ENCODE measurements at places on chromosomes 4 and X.

- no peak for DNase-seq
Observed at GRCh38 chrX:155009994-155010472, 12.5 kb downstream of the F8 start.

DNA sequence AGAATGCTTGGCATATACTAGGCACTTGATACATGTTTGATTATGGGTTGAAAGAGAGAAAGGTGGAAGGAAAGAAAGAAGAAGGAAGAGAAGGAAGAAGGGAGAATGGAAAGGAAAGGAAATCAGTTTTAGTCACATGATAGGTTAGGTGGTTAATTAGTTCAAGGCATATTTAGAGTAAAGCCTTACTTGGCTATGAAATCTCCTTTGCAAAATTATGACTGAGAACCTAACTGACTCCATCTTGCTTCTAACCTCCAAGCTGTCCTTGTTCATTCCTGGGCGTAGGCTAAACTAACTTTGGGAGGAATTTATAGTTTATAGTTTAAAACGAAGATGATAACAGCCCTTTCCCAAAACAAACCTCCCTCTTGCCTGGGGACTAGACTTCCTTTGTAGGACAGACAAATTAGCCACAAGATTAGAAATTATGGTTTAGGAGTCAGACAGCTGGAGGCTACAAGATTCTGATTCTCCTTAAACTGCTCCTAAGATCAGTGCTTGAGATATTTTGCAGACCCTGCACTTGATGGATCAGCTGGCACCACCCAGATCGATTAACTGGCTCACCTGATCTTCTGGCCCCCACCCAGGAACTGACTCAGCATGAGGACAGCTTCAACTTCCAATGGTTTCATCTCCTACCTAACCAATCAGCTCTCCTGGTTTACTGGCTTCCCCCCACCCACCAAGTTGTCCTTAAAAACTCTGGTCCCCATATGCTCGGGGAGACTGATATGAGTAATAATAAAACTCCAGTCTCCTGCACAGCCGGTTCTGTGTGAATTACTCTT lies 55.0 kb downstream of the TXK start:
- DNase-seq: no peak

- no peak for DNase-seq
Observed at GRCh38 chr4:142465526-142465925, 380.6 kb downstream of the INPP4B start.

GRCh38 chr4:128371876-128372275 lies 84.3 kb upstream of the PGRMC2 start:
- DNase-seq: no peak

DNA sequence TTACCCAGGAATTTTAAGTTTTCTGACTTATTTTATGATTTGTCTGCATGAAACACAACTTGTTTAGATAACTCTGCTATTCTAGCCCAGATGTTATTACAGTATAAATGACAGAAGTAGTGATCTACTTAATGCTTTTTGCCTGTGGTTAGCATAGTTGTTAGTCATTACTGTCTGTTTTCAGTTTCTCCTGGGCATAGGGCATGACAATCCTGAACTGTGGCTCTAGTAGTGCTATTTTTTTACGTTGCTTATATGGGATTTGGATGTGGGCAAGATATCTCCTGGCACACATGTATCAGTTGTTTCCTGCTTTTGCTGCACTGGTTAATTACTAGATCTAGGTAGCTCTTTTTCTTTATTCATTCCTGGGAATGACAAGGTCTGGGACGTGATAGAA lies 1005.8 kb downstream of the PCDH18 start:
- DNase-seq: no peak

- no peak for DNase-seq
Observed at GRCh38 chrX:13452283-13452682, 117.1 kb upstream of the EGFL6 start.

DNA sequence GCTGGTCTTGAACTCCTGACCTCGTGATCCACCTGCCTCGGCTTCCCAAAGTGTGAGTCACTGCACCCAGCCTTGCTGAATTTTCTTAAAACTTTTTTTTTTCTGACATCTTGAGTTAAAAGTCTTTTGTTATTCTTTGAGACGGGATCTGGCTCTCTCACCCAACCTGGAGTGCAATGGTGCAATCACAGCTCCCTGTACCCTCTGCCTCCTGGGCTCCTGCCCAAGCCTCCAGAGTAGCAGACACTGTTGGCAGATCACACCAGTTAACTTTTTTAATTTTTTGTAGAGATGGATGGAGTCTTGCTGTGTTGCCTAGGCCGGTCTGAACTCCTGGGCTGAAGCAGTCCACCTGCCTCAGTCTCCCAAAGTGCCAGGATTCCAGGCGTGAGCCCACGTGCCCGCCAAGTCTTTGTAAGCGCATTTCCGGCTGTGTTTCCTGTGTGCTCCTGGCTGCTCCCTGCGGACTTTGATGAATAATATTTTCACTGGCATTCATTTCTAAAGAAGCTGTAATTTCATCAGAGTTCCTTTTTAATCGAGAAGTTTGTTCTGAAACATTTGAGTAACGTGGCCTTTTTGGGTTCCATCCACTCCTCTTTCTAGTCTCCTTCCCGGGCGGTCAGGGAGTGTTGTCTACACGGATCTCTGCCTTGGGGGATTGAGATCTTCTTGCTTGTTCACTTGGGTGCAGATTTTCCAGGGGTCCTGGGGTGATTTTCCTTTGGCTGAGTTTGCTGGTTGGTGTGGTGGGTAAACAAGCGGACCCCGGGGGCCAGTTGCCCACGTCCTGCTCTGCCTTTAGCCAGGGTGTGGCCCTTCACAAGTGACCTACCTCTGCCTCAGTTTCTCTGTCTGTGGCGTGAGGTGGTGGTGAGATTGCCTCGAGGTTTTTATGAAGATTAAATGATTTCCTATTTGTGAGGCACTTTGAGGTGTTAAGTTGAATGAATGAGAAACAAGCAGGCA lies 44.4 kb downstream of the PCGF3 start:
- DNase-seq: no peak

DNA sequence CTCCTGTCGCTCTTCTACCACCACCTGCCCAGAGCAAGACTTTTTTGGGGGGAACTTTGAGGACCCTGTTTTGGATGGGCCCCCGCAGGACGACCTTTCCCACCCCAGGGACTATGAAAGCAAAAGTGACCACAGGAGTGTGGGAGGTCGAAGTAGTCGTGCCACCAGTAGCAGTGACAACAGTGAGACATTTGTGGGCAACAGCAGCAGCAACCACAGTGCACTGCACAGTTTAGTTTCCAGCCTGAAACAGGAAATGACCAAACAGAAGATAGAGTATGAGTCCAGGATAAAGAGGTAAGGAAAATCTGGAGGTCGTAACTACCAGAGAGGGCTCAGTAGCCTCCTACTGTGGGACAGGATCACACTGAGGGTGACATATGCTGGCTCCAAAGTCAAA lies 364.5 kb downstream of the MAPK10 start:
- DNase-seq: no peak

GRCh38 chr4:176791591-176792325 lies 964 bp downstream of the VEGFC start:
- DNase-seq: no peak

GRCh38 chr4:95867919-95868318 lies 28.0 kb downstream of the PDHA2 start:
- DNase-seq: no peak

GRCh38 chrX:24494647-24495075 lies 29.6 kb downstream of the PDK3 start:
- no peak for DNase-seq

GRCh38 chrX:55056820-55057674 lies 17.8 kb upstream of the PAGE2B start:
- no peak for DNase-seq

- no peak for DNase-seq
Observed at GRCh38 chr4:183257808-183258207, 62.3 kb downstream of the CLDN22 start.

DNA sequence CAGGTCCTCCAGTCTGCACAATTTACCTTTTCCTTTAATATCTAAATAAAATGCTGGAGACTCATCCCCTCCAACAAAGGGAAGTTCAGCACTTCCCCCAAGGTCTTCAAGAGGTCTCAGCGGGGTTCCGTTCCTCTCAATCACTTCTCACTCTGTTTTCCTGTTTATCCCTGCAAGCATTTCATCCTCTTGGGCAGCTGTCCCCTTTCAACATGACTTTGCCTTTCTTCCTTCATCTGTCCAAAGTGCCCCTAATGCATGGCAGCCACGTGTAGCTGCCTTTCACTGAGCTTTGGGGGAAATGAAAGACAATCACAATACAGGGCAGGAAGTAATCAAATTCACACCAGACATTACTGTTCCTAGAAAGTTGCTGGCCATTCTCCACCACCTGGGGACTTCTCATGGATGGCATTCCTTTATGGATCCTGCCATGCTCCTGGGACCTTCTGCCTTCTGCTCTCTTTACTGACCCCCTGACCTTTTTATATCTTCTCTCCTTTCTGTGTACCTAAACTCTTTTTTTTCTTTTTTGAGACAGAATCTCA lies 79.7 kb upstream of the USP9X start:
- DNase-seq: no peak

- no peak for DNase-seq
Observed at GRCh38 chr4:24769571-24769970, 25.8 kb upstream of the SOD3 start.

DNA sequence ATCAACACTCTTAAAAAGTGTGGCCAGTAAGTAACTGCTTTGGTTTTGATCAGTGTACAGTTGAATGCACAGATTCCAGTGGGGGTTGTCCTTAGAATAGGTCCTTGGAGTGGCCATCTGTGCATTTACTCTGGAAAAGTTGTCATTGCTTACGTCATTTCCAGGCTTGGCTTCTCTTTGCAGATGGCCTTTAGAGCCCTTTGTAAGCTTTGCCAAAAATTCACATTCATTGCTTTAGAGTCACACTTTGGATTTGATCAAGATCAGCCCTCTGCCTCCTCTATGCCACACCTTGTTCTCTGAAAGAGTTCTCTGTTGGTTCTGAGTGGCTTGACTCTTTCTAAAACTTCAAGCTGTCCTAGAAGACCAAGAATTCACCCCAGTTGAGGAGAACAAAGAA lies 83.9 kb downstream of the MAMLD1 start:
- DNase-seq: no peak

GRCh38 chr4:139337612-139338011 lies 35.3 kb upstream of the NDUFC1 start:
- DNase-seq: no peak

DNA sequence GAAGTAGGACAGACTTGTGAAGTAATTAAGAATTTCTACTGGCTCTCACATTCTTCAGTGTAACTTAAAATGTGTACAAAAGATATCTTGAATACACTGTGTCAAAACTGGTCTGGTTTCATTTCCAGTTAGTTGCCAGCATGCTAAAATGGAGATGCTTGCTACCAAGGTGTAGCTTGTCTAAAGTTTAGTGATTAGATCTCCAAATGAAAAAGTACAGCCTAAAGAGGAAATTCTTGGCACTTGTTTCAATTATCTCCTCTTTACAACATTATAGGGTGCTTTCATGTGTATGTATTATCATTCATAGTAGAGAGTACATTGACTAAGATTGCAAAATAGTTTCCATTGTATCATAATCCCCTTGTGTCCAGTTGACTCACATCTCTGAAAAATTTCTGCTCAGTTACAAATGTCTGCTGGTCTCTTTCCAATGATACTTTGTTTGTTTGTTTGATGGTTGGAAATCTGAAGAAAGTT lies 97.3 kb upstream of the SPRY1 start:
- DNase-seq: no peak

DNA sequence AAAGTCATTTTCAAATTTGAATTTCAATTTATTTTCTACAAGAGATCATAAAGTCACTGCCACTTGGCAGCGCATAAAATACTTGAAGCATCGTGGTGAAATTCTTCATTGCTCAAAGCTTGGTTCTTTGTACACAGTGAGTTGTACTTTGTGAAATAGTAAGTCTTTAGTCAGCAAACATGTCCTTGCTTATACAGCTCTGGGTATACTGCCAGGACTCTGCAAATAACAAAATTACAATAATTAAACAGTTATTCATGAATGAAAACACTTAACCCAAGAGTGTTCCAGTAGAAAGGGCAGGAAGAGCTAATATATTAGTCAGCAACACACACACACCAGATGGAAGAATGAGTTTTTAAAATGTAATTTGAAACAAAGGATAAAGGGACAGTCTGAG lies 1300.9 kb upstream of the DIAPH2 start:
- no peak for DNase-seq

DNA sequence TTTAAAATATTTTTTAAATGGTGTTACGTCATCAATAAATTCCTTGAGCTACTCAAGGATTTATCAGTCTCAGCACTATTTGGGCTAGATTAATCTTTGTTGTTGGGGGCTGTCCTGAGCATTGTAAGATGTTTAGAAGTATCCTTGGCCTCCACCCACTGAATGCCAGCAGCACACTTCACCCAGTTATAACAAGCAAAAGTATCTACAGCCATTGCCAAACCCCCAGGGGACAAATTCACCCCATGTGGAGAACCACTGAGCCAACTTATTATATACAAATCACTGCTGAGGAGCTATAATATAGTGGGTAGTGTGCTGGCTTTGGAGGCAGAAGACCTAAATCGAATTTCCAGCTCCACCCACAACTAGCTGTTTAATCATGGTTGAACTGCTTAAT lies 58.3 kb downstream of the ATP10D start:
- DNase-seq: no peak

DNA sequence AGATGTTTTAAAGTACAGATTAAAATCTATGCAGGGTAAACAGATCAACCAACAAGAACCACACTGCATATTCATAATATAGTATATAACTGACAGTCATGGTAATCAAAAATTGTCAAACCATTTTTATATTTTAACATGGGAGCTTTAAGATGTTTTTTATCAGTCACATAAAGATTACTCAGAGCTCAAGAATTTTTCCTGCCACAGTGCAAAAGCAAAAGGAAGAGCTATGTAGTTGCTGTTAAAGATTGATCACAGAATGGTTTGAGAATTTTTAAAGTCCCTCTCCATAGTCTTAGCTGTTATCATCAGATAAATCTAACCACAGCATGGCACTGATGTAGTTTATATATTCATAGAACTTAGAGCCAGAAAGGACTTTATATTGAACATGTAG lies 8.5 kb downstream of the RAB9B start:
- no peak for DNase-seq

- no peak for DNase-seq
Observed at GRCh38 chr4:65353098-65353497, 317.2 kb downstream of the EPHA5 start.

DNA sequence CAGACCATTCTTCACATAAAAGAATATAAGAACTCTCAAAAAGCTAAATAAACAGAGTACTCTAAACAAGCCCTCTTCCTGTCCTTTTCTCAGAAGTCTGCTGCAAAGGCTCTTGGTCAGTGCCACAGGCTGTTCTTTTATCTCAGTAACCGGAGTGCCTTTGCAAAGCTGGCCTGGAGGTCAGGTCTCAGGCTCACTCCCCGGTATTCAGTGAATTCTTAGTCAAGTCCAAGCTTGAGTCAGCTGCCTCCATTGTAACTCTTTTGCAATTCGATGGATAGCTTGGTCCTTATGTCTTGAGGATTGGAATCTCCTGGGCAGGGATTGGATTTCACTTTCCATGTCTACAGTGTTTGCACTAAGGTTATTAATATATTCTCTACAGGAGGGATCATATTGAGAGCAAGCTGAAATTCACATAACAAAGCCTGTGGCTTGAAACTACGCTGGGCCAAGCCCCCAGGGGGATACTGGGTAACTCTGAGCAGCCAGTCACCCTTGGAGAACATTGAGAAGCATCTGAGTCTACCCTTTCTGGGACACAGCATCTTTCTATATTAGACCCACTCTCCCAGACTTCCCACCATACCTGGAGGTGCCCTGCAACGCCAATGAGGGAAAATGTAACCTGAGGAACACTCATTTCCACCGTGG lies 10.0 kb upstream of the HS6ST2 start:
- no peak for DNase-seq

Data from stimulated activated CD8-positive, alpha-beta memory T cell treated with anti-CD3 and anti-CD28 coated beads, Interleukin-15, amount 100 ng/mL, for 4 hours (primary cell).